ENCODE measurements at places on chromosomes 12 and 14.

GRCh38 chr12:100266585-100266834 is 369 bp downstream of the DEPDC4 start:
- no peak for DNase-seq

DNA sequence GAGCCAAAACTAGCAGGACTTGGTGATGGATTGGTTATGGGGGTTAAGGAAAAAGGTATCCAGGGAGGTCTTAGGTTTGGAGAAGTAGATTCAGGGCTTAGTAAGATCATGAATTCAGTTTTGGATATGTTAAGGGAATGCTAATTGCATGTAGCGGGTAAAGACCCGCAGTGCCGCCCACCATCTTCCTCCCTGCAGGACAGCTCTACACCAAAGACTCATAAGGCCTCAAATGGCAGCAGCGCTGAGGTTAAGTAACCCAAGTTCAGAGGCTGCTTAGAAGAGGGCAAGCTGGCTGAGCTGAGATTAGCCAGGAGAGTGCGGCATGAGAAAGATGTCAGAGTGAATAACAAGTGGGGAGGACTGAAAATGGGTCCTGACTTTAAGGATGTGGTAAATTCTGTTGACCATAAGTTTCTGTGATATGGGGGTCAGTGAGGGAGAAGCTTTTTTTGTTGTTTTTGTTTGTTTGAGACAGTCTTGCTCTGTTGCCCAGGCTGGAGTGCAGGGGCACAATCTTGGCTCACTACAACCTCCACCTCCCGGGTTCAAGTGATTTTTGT is 26.2 kb downstream of the RAD9B start:
- no peak for DNase-seq

- no peak for DNase-seq
These were observed 19.2 kb downstream of the LUM start for GRCh38 chr12:91091916-91092715.

GRCh38 chr12:25529738-25530137 is 23.3 kb downstream of the LMNTD1 start:
- DNase-seq, result peak; percentile 25

- no peak for DNase-seq
These were observed 371.0 kb upstream of the ATP2B1 start for GRCh38 chr12:90079529-90080210.

GRCh38 chr12:98990648-98991047 is 345.6 kb downstream of the APAF1 start:
- no peak for DNase-seq

GRCh38 chr12:95415451-95415850 is 58.5 kb upstream of the METAP2 start:
- no peak for DNase-seq

DNA sequence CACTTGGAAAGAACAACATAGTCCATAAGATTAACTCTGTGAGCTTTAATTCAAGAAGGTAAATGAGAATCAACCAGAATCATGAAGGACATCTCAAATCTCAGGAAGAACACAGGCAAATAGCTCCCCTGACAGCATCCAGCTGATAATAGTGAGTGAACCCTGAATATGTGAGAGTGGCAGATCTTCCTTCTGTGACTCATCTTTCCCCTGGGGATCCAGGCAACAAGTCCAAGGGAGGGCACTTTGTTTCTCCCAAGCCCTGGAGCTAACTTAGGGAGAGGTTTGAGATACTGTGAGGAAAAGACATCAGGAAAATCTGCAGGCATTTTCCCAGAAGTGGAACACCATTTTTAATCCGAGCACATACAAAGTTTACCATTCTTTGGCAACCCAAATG is 763.9 kb upstream of the MGAT4C start:
- DNase-seq, result no peak

DNA sequence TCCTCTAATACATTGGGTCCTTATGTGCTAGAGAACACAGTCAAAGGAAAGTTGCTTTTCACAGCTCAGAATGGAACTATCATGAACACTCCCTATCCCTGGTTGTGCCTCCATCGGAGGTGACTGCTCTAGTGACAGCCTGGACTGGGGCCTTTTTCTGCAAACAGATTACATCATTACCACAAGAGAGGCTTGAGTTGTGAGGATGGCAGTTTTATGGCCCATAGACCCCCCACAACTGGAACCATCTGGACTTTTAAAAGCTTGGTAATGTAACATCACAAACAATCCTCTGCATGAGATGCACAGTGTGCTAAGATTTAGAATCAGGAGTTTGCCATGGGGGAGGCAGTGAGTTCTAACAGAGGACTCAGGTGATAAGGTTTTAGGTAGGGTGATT is 46.6 kb upstream of the WSCD2 start:
- no peak for DNase-seq

GRCh38 chr12:23290627-23291330 is 658.7 kb downstream of the SOX5 start:
- no peak for DNase-seq

DNA sequence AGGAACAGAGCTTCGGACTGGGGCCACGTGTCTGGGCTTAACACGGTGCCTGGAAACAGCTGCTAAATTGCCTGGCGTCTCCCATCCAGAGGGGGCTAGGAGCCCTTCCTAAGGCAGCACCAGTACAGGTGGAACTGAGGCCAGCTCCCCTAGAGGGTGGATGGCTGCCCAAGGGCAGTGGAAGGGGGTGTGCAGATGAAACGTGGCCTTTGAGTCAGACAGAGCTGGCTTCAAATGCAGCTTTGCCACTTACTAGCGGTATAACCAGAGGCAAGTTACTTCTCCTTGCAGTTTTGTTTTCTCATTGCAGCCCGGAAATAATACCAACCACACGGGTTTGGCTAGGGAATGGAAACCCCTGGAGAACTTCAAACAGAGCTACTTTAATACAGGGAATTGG is 59.3 kb upstream of the SLC24A4 start:
- DNase-seq, result no peak

- no peak for DNase-seq
These were observed 145.2 kb upstream of the WSCD2 start for GRCh38 chr12:107983756-107984472.

All from lung microvascular endothelial cell (primary cell).